H4 (cell line): ENCODE measurements at places on chromosomes 5 and 9. TPM values are rescaled to one million over a fixed set of nuclear protein-coding genes. Genes with fewer than 3 reads are reported as not detected.

The CWC27 gene
- total RNA-seq = 11.2 and 24.4 TPM in 2 replicates

The PTPN3 gene
- total RNA-seq = 5.2 and 5.9 TPM in 2 replicates

The ADAMTS6 gene
- 1.7 and 2.1 TPM in 2 replicates for total RNA-seq

The SOX30 gene
- not detected in 2 replicates for total RNA-seq

The DEPDC1B gene
- total RNA-seq = 31.9 and 41.6 TPM in 2 replicates

The FBP1 gene
- not detected in 2 replicates for total RNA-seq

The PAIP2 gene
- total RNA-seq = 66.1 and 71.8 TPM in 2 replicates

The DRD1 gene
- total RNA-seq = 0.25 and 0.29 TPM in 2 replicates

DNA sequence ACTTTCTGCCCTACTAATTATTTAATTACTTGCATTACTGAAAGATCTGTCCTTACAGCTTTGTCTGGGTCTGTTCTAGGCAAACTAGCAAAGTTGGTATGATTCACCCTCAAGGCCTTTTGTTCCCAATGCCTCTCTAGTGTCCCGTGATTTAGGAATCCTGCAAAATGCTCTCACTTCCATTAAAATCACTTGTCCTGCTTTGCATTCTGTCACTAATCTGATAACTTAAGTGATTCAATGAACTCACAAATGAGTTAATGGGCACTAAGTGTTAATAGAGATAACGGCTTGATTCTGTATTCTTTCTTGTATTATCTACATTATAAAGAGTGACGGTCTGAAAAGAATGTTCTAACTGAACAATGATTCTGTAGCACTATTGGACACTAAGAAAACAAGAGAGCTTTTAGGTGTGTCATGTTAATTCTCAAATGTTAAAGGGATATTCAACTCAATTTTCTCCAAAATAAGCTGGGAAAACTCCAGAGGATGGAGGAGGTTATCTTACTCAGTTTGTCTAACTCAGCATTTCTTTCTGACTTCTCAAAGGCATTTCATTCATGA is 697.3 kb downstream of the CETN3 start:
- DNase-seq = no peak

DNA sequence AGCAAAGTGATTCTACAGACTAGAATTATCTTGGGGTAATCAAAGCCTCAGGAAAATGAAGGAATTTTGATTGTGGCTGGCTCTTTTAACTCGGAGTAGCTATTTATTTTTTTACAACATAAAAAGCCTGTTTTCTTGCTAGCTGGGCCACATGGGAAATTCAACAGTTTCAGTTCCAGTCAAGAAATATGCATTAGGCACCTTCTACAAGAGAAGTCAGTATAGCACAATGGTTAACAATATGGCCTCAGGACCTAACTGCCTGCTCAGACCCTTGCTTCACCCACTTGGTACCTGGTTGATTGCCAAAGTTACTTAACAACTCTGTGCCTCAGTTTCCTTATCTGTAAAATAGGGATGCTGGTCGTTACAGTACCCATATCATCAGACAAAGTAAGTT is 586.2 kb downstream of the ZNF608 start:
- no peak for DNase-seq

GRCh38 chr5:180291234-180291940 is 496 bp downstream of the MAPK9 start:
- DNase-seq = no peak

DNA sequence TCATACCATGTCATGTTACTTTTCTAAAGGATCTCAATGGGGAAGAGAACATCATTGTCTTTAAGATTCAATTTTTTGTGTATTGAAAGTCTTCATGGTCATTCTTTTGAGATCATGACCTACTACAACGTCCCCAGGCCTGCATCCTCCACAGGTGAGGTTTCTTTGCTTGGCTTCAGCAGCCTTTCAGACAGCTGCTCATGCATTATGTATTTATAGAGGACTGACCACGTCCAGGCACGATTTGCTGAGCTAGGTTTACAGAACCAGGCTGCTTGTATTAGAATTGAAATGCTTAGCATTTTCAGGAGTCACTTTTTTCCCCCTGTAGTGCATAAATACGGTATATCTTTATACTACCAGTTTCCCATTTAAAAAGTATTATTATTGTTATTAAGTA is 70.4 kb downstream of the LIX1 start:
- no peak for DNase-seq

GRCh38 chr9:4904322-4905134 is 80.5 kb upstream of the JAK2 start:
- peak; percentile 61 for DNase-seq

GRCh38 chr5:132411304-132412013 is 41.9 kb downstream of the SLC22A5 start:
- DNase-seq = no peak

DNA sequence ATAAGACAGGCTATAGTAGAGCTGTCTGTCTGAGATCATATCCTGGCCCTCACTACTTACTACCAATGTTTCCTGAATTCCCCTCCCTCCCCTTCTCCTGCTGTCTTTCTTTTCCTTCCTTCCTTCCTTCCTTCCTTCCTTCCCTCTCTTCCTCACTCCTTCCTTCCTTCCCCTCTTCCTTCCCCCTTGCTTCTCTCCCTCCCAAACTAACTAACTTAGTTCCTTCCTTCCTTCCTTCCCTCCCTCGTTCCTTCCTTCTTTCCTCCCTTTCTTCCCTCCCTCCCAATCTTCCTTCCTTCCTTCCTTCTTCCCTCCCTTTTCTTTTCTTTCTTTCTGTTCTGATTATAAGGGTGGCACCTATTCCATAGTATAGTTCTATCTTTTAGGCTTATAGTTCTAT is 150.0 kb upstream of the GDNF start:
- no peak for DNase-seq

GRCh38 chr5:61734001-61734400 is 401.9 kb downstream of the ZSWIM6 start:
- DNase-seq = no peak

DNA sequence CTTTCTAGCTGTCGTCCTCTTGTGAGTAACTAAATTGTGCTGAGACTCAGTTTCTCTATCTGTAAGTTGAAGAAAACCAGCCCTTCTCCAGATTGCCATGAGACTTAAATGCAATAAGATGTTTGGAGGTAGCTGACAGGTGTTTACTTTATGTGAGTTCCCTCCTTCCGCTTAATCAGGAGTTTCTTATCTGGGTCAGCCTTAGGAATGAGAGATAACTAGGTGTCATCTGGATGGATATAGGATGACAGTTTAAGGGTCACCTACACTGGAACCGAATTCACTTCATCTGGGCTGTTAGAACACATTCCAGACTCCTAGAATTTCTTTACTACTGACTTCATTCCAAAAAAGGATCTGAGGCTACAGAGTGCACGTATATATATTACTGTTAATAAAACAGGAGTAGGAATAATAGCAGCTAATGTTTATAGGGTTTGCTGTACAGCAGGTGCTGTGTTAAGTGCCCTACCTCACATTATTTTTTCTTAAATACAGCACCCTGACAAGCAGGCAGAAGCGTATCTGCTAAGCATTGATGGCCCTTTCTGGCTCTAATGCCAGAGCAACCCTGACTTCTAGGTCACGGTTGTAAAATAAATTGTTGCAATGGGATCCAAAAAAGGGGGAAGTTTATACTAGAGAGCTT is 30.0 kb upstream of the CPEB4 start:
- no peak for DNase-seq

DNA sequence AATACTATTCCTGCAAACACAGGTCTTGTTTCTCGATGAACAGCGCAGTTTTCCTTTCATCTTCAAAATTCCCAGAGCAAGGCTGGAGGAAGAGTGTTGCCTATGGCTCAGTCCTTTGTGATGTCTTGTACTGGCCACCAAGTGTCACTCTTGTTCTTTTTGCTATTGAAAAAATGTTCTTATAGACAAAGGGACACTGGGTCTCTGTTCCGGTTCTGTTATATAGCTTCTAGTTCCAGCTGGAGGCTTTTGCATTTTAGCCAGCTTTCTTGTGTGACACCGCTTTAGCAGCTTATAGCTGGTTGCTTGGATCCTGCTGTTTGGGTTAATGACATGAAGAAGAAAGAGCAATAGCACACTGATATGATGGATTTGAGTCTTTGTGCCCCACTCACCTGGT is 343.7 kb upstream of the KCNN2 start:
- DNase-seq = peak; percentile 24

DNA sequence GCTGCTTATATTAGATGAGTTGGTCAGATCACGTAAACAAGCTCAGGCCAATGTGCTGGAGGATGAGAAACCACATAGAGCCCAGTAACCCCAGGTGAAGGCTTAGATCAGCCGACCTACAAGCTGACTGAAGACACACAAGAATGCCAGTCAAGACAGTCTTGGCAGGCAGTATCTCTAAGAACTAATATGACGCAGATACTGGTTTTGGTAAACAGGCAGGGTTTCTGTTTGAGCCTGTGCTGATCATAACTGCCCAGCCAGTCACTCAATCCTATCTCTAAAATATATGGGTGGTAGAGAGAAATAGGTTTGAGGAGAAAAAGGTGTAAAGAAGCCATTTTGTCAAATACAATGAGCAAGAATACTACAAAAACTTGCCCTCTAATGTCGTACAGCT is 7.8 kb upstream of the RIGI start:
- DNase-seq = no peak

GRCh38 chr5:124236361-124237205 is 509.9 kb downstream of the ZNF608 start:
- DNase-seq = no peak

- no peak for DNase-seq
Observed at GRCh38 chr5:149175346-149176105, 34.2 kb downstream of the ABLIM3 start.

GRCh38 chr9:109251080-109251775 is 69.6 kb downstream of the EPB41L4B start:
- peak; percentile 58 for DNase-seq
